Uterus (tissue), 4 donors: ENCODE measurements at places on chromosomes 3 and 15. TPM values are rescaled to one million over a fixed set of nuclear protein-coding genes. Genes with fewer than 3 reads are reported as not detected.

- DNase-seq = no peak
Observed at GRCh38 chr3:182818296-182818978, 25.1 kb downstream of the ATP11B start.

GRCh38 chr3:113167825-113168801, 43.2 kb upstream of the BOC start:
- peak; percentile 69 for DNase-seq

DNA sequence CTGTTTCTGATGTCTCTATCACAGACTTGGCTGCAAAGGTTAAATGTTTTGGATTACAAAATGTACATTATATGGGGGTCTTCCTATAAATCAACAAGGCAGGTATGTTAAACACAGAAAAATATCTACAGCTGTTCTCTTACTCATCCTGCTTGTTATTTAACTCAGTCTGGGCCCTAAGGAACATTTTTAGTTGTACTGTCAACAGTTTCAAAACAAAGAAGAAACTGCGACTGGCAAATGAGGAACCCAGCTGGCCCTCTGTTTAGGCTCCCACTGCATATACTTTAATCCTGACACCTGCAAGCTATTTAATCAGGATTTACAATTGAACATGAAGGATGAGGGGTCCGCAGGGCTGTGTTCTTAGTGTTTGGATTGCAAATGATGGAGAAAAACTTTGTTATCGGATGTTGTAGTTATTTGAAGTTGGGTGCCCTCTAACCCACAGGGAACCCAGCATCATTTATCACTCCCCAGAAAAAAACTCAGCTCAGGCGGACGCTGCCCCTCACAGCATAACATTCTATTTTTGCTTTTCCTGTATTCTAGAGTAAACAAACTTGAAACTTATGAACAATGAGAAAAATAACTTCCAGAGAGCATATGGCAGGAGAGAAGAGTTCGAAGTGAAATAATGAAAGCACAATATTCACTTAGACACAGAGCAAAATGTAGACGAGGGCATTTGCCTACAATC, 91.2 kb downstream of the POLR2M start:
- DNase-seq = no peak

DNA sequence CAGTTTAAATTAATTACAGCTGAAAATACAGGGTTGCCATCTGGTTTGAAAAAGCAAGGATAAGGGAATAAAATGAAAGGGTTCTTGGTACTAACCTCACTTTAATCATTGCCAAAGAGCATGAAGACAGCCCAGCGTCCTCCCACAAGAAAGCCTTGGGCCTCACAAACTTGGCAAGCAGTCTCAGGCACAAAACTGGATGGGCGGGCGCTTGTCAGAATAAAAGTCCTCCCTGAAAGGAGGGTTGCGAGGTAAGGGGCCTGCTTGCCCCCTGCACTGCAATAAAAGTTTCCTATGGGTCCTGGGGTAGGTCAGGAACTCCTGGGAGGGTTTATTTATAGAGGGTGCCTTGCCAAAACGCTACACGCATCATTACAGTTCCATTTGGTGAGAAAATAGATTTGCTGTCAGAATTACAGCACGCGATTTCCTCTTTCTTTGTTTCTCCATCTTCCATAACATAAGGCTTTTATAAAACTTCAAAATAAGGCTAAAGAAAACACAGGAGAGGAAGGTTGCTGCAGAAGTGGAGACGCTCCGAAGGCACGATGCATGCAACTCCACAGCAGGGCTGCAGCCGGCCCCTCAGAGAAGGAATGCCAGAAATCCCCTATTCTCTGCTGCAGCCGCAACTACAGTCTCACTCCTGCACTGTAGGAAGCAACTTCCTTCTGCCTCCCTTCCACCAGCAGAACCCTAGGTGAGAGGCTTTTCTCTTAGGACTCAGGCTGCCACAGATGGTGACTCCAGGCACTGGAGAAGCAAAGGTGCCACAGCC, 61.3 kb downstream of the VGLL4 start:
- DNase-seq = peak; percentile 86

DNA sequence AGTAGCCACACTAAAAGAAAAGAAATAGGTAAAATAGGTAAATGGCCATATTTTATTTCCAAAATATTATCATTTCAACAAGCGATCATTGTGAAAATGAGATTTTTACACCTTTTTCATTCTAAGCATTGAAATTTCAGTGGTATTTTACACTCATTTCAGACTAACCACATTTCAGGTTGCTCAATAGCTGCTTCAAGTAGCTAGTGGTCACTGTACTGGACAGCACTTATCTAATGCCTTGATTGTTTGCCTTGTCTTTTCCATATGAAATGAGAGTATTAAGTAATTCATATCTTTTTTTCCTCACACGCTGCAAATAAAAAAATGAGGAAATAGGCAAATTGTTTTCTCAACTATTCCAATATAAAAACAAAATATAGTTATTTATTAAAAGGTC, 332.8 kb downstream of the NLGN1 start:
- DNase-seq = no peak

DNA sequence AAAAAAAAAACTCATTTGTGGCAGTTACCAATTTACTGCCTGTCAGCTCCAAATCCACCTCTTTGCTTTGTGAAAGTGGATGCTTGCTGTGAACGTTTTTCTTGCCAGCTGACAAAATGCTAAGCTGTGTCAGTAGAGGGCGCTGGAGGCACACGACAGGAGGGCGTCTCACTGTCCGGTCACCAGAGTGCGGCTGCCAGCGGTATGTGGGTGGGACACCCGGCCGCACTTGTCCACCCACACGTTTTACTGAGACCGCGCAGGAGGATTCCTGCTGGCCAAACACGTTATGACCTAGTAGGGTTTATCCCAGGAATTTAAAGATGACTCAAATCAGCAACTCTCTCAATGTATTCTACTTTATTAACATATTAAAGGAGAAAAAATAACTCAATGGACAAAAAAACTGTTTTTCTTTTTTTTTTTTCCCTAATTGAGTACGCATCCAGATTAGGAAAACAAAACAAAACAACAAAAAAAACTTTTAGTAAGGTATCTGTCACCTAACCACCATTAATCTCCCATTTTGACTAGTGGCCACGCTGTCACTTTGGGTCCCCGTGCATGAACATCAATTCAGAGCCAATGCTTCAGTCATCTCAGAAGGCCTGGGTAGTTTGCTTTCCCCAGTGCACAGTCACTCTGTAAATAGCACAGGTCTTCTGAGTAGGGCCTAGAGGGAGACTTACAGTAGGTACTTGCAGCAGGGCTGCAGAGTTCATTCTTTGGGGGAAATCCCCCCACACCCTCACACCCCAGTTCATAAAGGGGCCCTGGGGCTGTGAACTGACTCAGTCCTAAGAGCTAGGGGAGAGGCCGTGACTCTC, 43.8 kb upstream of the RPL35A start:
- peak; percentile 91 for DNase-seq

DNA sequence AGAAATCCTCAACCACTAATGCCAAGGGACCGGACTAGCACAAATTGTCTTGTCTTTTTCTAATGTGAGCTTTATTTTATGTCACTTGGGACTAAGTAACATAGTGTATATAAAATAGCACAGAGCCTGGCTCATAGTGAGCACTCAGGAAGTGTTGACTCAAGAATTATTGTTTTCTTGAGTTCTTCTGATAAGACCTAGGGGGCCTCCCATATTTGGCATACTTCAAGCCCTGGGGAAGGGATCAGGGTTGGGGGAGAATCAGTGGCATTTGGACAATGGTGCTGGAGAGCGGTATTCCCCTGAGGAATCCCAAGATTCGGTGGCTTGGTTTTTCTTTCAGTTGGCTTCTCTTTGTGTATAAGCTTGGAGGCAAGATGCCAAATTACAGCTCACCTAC, 19.4 kb downstream of the ZNF80 start:
- no peak for DNase-seq

DNA sequence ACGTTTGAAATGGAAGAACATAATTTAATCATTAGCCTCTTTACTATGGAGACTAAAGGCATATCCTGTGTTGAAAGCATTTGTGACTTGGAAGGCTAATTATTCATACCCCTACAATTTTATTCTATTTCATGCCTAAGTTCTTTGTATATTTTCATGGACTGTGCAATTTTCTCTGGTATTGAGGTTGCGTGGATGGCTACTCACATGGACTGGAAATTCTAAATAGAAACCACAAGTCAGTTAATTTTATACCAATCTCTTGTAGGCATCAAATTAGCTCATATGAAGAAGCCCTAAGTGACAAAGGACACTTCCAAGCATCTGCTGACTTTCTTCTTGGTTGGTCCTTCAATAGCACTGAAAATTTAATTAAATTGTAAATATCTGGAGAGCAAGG, 1353.5 kb downstream of the ROBO1 start:
- no peak for DNase-seq

- no peak for DNase-seq
Observed at GRCh38 chr3:249587-250262, 53.2 kb downstream of the CHL1 start.

DNA sequence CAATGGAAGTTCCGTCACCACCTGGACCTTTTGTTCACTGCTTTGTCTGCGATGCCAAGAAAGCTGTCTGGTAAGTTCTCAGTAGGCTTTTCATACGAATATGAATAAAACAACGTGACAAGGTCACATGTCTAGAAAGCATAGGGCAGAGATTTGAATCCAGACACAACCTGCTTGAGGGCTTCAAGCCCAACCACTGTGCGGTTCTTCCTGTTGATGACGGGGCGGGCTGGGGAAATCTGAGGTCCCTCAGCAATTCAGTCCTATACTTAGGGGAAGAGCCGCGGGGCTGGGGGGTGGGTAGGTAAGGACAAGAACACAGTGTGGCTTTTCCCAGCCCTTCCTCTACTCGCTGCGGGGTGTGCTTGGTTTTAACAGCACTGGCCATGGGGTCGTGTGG, 32.4 kb upstream of the SMAD3 start:
- no peak for DNase-seq

DNA sequence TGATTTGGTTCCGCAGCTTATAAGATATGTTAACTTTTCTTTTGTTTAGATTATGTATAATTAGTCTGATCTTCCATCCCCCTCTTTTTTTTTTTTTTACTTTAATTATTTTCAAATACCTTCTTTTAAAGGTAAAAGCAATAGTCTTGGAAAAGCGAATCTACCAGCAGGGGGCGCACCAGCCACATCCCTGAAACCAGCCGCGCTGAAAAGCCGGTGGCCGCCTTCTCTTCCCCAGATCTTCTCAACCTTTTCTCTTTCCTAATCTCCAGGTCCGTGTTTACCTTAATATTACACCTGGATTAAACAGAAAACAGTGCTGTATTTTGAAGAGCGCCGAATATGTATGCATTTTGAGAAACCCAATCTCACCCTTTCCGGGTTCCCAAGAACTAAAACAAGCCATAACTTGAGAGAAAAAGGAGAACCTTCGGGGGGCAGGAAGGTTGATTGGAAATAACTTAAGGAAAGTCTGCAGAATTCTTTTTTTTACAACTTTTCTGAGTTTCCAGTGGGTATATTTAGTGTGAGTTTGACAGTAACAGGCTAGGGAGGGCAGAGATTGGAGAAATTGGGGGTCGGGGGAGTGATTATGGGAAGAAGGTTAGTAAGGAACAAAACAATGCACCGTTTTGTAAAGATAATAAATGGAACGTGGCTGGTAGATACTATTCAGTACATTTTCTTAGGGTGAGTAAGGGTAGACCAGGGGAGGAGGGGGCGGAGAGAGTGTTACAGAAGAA, 2.0 kb upstream of the SOX2 start:
- DNase-seq = peak; percentile 55

- no peak for DNase-seq
Observed at GRCh38 chr15:66947471-66947870, 117.9 kb upstream of the SMAD3 start.

- DNase-seq = no peak
Observed at GRCh38 chr3:189833996-189834395, 202.8 kb downstream of the TP63 start.

- DNase-seq = no peak
Observed at GRCh38 chr3:37236024-37236423, 61.6 kb upstream of the LRRFIP2 start.

- no peak for DNase-seq
Observed at GRCh38 chr3:116399701-116400226, 45.5 kb downstream of the LSAMP start.

DNA sequence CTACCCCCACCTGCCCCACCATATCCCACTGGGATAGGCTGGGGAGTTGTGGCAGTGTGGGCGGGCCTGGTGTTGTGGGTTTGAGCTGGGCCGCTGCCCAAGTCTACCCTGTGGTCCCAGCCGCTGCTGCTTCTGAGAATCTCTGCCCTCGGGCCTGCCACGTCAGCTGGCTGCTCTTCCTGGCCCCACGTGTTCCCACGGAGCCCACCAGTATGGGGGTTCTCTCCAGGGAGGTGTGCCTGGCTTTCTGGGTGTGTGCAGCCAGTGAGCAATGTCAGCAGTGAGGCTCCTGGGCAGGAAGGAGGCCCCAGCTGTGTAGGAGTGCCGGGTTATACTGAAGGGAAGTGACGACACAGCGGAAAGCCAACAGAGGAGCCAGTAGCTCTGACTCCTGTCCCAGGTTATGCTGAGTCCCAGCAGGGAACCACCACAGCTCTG, 10.5 kb downstream of the GNAI2 start:
- DNase-seq = peak; percentile 72

DNA sequence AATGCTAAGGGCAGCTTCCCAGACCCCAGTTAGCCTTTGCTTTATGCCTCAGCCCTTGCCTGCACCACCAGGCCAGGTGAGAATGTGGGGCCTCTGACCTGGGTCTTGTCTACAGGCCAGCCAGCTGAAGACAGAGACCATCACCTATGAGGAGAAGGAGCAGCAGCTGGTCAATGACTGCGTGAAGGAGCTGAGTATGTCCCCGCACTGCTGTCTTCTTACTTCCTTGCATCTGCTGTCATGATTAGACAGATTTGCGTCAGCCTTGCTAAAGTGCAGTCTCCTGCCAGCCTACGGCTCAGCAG, 74.6 kb downstream of the CCK start:
- DNase-seq = no peak

SLC38A3 gene
- 4.1 TPM for total RNA-seq

CBLB gene
- 40.4 TPM for total RNA-seq

CHRNA3 gene
- total RNA-seq = 1.3 TPM

CCR4 gene
- total RNA-seq = not detected

MNS1 gene
- not detected for total RNA-seq

GOLGA8J gene
- total RNA-seq = 0.37 TPM

PTH1R gene
- 0.51 TPM for total RNA-seq

DPPA2 gene
- not detected for total RNA-seq

GOLGA6D gene
- not detected for total RNA-seq
